ENCODE measurements at places on chromosomes 13 and 19.
A peak's percentile ranks its signal among the peaks of the same experiment; 100 is the strongest.

- no peak for DNase-seq
Observed at GRCh38 chr19:18002347-18002850, 5.6 kb upstream of the ARRDC2 start.

GRCh38 chr19:6501740-6502648 lies at the start of gene TUBB4A:
Gene TUBB4A (minus strand): TSS chr19:6502309. CDS start chr19:6502212, 97 bp downstream.
- DNase-seq: peak; percentile 78

- no peak for DNase-seq
Observed at GRCh38 chr19:28487999-28488398, 725.0 kb downstream of the UQCRFS1 start.

DNA sequence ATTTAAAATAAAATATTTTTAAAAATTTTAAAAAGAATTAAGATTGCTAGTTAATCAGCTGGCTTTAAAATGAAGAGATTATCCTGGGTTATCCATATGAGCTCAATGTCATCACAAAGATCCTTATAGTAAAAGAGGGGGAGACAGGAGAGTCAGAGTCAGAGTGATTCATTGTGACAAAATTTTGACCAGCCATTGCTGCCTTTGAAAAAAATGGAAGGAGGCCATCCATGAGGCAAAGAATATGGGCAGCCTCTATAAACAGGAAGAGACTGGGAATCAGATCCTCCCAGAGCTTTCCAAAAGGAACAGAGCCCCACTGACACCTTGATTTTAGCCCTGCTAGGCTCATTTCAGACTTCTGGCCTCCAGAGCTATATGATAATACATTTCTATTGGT lies 9.3 kb upstream of the RUBCNL start:
- no peak for DNase-seq

- DNase-seq: no peak
Observed at GRCh38 chr19:55258476-55258827, 365 bp downstream of the PPP6R1 start.

DNA sequence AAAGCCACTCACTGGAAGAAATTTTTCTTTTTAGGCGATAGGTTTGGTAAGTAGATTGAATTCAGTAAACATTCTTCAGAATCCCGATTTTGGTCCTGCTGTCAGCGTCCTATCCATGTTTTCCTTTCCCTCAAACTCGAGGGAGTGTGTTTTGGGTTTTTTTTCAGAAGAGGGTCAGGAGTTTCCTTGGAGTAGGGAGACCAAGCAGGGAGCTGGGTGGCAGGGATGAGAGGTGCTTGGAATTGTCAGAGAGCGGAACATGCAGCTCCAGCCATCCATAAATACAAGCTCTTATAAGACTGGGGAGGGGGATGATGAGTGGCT lies 1.6 kb upstream of the PCDH8 start:
- no peak for DNase-seq

DNA sequence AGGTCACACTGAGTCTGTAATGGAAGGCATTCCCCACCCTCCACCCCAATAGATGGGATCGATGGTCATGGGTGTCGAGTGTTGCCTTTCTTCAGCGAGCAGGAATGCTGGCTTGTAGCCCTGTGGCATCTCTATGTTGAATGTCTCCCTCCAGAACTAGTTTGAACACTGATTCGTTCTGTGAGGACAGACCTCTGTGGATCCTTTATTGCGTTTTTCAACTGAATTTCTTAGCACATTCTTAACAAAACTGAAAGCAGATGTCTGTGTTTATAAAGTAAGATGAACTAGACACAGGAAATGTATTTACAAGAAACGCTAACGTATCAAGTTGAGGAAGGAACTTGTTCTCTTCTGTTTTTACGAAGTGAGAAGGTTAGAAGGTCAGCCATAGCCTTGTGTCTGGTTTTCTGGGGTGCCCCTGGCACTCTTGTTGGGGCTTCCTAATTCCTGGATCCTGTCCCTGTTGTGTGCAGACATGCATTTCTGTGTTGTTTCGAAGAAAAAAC lies 36.8 kb upstream of the TM9SF2 start:
- DNase-seq: no peak

DNA sequence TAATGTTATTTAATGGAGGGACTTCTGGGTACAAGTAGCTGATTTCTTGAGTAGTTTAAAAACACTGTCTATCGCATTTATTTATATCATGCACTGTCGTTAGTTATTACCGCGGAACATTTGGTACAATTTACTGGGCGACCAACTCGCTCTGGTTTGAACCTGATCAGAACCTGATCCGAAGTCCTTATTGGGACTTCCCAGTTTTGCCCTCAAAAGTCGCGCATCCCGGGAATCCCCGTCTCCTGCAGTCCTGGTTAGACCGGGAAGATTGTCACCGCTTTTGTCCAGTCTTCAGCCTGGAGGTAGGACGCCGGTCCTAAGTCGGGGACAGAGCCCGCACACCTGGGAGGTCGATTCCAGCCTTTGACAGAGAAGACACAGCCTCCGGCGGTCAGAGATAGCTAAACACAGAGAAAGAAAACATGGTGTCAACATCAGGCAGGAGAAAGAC lies 694 bp downstream of the CLN5 start:
- no peak for DNase-seq

DNA sequence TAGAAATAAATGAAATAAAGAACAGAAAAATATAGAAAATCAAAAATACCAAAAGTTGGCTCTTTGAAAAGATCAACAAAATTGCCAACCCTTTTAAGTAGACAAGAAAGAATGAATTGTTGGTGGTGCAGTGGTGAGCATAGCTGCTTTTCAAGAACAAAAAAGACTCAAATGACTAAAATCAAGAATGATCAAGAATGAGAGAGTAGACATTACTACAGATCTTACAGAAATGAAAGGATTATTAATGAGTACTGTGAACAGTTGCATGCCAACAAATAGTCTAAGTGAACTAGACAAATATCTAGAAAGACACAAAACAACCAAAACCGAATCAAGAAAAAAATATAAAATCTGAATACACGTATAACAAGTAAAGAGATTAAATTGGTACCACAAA lies 53.9 kb downstream of the FNDC3A start:
- DNase-seq: no peak

GRCh38 chr13:94656176-94656575 lies 54.5 kb downstream of the GPR180 start:
- no peak for DNase-seq

- no peak for DNase-seq
Observed at GRCh38 chr13:35789335-35790165, 313.1 kb upstream of the MAB21L1 start.

DNA sequence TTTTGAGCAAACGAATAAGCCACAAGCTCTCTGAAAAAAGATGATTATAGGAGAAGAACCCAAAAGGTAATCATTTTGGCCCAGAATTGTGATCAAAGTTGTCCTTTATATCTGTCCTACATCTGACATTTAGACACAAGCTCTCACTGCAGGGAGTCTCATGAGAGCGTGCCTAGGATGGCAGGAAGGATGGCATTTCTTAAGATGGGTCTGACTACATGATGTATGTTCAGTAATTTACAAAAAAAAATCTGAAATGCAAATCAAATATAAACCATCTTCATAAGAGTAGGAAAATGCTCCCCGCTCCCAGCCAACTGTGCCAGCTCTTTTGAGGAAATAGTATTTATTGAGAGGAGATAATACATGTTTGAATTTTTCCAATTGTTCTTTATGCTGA lies 81.0 kb upstream of the MBNL2 start:
- no peak for DNase-seq

DNA sequence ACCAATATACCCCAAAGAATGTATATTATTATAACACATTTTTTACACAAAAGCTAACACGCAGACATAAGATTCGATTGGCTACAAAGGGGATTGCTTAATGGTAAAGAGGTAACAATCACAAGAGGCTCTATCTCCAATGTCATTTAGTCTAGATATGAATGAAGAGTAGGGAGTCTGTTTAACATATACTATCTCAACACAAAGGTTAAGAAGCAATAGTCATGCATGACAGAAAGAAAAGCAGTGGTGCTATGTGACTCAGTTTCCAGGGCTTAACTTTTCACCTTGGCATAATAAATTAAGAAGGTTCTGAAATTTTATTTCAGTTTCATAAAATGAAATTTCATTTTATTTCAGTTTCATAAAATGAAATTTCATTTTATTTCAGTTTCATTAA lies 33.3 kb downstream of the UFM1 start:
- DNase-seq: no peak

DNA sequence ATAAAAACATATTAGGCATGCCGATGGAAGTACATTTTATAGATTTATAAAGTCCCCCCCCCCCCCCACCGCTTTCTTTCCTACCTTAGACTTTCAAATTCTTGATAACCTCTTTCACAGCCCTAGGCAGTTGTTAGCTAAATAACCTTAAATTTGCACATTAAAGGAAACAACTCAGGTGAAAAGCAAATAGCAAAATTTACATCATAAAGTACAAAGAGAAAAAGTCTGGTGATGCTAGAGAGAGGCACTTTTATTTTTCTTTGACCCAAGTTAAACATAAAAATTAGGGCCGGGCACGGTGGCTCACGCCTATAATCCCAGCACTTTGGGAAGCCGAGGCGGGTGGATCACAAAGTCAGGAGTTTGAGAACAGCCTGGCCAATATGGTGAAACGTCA lies 15.0 kb upstream of the UBAC2 start:
- no peak for DNase-seq

- DNase-seq: no peak
Observed at GRCh38 chr19:7109678-7110289, 40.3 kb downstream of the ZNF557 start.

- no peak for DNase-seq
Observed at GRCh38 chr19:55340784-55341147, 1.1 kb downstream of the KMT5C start.

DNA sequence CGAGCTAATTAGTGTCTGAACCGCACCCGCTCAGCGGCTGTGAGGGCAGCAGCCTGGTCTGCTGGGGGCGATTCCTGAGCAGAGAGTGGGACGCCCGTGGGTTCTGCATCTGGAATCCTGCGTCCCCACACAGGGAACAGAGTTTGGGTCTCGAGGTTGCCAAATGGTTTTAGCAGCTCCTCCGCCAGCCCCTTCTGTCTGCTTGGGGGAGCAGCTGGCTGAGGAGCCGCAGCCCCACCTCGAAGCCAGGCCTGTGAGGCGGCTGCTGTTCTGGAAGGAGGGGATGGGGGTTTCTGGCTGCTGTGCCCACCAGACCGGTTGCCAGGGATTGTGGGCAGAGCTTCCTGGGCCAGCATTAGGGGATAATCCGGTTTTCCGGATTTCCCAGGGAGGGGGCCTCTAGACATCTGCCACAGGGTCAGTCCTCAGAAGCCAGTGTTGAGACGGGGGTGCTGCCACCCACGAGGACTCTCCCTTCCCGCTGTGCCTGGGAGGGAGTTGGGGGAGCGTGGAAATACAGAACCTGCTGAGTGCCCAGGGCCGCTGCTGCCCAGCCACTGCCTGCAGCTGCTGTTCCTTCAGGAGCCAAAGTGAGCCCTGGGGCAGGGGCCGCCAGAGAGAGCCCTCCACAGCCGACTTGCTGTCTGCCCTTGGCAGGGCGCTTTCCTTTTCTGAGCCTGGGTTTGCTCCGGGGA lies 2.0 kb downstream of the CDC34 start:
- DNase-seq: no peak

DNA sequence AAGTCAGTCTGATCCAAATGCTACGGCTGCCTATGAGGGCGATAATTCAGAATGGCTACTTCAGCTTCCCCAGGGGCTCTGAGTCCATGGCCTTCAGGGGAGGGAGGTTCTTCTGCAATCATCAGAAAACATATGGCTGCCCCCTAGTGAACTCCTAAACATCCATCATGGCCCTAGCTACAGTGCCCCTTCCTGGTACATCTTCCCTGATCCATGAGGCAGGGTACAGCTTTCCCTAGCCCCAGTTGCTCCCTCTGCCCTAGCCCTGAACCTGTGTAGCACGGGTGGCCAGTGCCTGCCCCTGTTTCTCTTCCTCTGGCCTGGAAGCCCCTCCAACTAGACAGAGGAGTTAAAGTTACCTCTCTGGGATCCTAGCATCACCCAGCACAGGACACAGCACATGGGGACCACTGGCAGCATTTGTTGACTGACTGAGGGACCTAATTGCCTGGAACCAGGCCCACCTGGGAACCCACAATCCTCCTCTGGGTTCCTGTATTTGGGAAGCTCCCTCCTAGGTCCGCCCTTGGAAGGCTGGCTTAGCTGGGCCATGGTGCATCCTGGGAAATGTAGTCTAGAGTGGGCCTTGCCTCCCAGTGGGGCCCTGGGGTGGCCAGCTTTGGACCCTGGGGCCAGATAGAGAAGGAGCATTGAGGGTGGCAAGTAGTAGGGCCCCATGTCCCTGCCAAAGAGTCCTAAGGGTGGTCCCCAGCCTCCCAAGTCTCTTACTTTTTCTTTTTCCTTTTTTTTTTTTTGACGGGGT lies 17.7 kb upstream of the SEMA6B start:
- DNase-seq: no peak

DNA sequence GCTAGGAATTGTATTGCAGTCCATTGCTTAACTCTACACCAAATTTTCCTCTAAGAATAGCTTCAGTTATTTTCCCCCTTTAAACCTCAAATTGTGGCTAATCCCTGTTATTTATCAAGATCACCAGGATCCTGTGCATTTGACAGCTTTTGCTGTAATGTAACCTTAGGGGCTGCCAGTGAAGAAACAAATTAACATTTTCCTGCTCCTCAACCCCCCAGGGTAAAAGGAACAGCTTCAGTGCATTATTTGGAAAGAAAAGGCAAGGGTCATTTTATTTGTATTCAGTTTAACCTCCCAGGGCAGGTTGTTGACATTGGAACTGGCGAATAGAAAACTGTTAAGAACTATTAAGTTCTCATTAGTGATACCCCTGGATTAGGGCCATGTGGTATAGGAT lies 57.0 kb downstream of the PCDH20 start:
- no peak for DNase-seq

DNA sequence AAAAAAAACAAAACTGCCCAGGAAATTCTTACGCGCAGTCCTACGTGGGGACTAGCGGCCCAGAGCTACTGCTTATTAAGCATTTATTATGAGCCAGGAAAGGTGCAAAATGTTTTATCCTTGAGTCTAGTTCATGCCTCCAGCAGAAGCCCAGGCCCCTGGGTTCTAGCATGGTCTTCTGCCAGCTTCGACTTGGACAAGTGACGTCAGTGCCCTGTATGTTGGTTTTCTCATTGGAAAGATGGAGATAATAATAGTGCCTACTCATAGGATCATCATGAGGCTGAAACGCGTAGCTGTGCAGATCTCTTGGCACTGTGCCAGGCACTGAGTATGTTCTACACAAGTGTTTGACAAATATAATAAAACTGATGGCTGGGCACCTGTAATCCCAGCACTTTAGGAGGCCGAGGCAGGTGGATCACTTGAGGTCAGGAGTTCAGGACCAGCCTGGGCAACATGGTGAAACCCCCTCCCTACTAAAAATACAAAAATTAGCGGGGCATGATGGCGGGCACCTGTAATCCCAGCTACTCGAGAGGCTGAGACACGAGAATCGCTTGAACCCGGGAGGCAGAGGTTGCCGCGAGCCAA lies 12.4 kb upstream of the SULT2B1 start:
- no peak for DNase-seq

- peak; percentile 9 for DNase-seq
Observed at GRCh38 chr13:109243311-109243951, 543.0 kb downstream of the IRS2 start.

- no peak for DNase-seq
Observed at GRCh38 chr13:113288880-113289279, 8.2 kb upstream of the LAMP1 start.

All from amygdala (tissue), 56 donors.